CD4-positive, alpha-beta memory T cell (primary cell): ENCODE measurements at places on chromosomes 7 and 10. TPM values are rescaled to one million over a fixed set of nuclear protein-coding genes. Genes with fewer than 3 reads are reported as not detected.

ENTPD1 gene
- 1.9 TPM for total RNA-seq

SPDYE8 gene
- not detected for total RNA-seq

HOXA6 gene
- not detected for total RNA-seq

GTPBP10 gene
- 45.5 TPM for total RNA-seq

DDX56 gene
- 114 TPM for total RNA-seq

EPHA1 gene
- 34.4 TPM for total RNA-seq

CFAP70 gene
- total RNA-seq, result 3.8 TPM

ARHGAP22 gene
- 0.83 TPM for total RNA-seq

IDI2 gene
- not detected for total RNA-seq

NKX2-3 gene
- total RNA-seq, result not detected

NYAP1 gene
- 0.38 TPM for total RNA-seq

EBLN1 gene
- total RNA-seq, result not detected

RADIL gene
- total RNA-seq, result not detected

GRCh38 chr7:138625849-138626230, 75.3 kb downstream of the SVOPL start:
- DNase-seq, result peak; percentile 17

DNA sequence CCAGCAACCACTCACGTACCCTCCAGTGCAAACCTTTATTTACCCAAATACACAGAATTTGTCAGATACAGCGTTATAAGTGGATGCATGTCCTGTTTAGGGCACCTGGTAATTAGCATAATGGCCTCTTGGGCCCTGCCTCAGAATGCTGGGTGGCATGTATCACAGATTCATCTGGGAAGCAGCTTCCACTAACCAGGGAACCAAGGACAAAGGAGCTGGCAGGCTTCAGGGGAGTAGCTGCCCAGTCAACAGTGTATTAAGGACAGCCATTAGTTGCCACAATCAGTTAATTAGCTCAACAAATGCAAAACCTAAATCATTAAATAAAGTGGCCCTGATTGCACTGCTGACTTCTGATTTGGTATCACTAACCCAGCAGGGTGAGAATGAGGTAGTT, 105.7 kb downstream of the RAPGEF5 start:
- DNase-seq, result no peak

- no peak for DNase-seq
Measured at GRCh38 chr7:29793507-29793906, 12.8 kb upstream of the WIPF3 start.

DNA sequence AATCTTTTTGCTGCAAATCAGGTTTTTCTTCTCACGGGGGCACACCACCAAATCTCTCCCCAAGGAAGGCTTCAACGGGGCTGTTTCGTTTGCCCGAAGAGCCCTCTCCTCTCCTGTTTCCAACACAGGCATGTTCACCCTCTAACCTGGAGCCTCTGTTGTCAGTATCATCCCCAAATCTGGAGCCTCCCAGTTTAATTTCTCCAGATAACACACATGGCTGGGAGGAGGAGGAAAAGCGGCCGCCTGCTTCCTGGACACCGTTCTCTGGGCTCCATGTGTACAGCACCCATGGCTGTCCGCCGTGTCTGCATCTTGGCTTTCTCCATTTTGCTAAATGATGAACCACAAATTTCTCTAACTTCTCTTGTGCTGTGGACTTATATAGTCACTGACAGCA, 214.5 kb downstream of the DIP2C start:
- DNase-seq, result no peak

DNA sequence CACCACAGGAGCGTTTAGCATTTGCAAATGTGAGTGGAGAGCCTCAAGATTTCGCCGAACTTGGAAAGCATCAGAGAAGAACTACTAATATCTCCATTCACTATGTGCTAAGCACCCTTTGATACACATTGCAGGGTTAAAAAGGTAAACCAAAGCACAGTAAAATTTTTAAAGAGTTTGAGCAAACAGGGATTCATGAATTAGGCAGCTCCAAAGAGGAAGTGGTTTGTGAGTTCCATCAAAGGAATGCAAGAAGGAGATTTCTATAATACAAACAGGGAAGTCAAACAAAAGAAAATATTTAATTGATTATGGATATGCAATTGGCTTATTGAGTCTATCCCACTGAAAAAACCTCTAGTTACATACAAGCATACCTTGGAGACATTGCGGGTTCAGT, 81.1 kb upstream of the TMEM72 start:
- DNase-seq, result no peak

DNA sequence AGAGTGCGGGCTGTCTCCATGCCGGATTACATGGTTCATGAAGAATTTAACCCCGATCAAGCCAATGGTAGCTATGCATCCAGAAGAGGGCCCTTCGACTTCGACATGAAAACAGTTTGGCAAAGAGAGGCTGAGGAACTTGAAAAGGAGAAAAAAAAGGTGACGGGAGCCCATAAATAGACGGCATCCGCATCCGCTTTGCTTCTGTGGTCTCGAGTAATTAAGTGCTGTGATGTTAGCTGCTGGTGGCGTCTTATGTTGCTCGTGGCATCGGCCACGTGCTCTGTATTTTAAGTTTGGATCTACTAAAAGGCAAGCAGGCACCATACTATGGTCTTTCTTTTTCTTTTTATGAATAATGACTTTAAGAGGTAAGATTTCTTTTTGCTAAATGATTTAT, 11.1 kb downstream of the C7orf57 start:
- peak; percentile 39 for DNase-seq

DNA sequence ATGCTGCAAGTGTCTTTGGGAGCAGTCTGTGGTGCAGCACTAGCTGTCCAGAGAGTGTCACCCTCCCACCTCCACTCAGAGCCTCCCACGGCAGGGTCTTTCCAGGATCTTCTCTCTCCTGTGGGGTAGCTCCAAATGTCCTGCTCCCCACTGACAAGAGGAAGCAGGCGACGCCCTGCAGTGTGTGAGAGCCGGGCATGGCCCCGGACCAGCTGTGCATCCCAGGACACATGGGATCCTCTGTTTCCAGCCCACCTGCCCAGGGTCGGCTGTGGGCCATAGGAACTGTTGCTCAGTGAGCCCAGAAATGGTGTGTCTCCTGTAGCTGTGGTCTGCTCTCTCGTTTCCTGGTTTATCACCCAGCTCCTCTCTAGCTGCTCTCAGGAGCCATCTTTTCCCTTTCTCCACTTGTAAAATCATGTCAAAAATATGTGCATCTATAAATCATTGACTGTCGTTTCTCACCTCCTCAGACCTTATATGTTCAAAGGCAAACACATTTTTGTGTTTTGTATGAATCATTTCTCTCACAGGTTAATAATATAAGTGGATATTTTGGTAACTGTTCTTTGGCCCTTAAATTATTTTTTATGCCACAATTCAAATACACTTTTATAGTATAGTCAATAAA, 74.9 kb downstream of the VWC2 start:
- DNase-seq, result no peak

- peak; percentile 10 for DNase-seq
Measured at GRCh38 chr10:86667421-86668181, 710 bp upstream of the LDB3 start.

- no peak for DNase-seq
Measured at GRCh38 chr7:99210265-99210970, 2.5 kb upstream of the KPNA7 start.

DNA sequence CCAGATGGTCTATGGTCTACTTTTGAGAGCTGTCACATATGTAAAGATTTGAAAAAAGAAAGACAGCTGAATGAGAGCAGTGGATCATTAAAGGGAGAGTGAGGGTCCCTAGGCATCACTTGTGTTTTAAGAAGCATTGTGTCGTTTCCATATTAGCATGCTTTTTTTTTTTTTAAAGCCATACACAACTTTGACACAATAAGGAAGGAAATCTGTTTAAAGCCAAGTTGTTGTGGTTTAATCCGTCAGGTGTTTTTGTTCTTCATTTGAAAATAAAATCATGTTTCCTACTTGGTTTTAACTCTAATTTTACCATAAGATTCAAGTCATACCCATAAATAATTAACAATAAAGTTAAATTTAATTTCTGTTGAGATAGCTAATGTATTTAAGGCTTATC, 53.5 kb downstream of the MDFIC start:
- no peak for DNase-seq

- no peak for DNase-seq
Measured at GRCh38 chr7:115273139-115273772, 351.4 kb downstream of the MDFIC start.

GRCh38 chr7:94509264-94509886, at the start of gene CASD1:
Gene CASD1, plus strand, starts transcription at chr7:94509809. Its CDS starts 276 bp downstream, at chr7:94510085.
- DNase-seq, result peak; percentile 73

GRCh38 chr10:12412666-12413368, 63.5 kb downstream of the CAMK1D start:
- DNase-seq, result peak; percentile 43

DNA sequence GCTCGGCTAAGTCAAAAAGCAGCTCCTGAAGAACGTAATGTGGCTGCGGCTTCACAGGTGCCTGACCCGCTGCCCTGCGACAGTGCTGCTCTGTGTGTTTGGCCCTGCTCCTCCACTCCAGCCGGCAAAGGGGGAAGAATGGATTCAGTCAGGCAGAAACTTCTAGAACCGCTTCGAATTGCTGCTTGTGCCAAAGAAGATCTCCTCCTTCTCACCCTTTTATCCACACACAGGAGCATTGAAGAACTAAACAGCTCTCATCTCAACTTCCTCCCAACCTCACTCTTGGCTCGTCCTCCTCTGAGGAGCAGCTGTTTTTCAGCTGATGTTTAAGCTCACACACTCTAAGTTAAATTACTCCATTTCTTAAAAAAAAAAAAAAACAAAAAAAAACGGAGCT, 651.4 kb downstream of the INHBA start:
- no peak for DNase-seq

DNA sequence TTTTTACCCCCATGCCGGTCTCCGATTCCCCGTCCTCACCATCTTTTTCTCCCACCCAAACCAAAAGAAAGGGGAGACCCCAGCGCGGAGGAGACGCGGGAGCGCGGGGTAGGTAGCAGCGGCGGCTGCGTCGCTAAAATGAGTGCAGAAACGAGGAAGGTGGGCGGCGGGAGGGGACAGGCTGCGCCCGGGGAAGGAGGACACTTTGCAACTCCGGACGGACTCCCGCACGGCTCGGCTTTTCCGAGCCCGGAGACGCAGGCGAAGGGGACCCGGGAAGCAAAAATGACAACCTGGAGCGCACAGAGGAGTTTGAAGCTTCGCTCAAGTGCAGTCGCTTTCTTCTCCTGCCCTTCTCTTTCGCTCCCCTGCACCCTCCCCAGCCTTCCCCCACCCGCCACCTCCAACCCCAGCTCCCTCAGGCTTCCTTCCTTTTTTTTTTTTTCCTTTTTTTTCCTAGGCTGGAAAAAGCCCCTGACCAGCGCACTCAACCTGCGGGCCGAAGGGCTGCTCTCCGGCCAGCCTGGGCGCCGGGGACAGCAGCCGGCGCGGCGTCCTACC, 453 bp downstream of the SFMBT2 start:
- DNase-seq, result no peak

GRCh38 chr7:99006739-99007424, 128.6 kb downstream of the TRRAP start:
- no peak for DNase-seq

- peak; percentile 86 for DNase-seq
Measured at GRCh38 chr10:3668276-3668965, 116.6 kb downstream of the KLF6 start.
